ENCODE measurements at places on chromosomes 6 and 20. TPM values are rescaled to one million over a fixed set of nuclear protein-coding genes. Genes with fewer than 3 reads are reported as not detected.

DNA sequence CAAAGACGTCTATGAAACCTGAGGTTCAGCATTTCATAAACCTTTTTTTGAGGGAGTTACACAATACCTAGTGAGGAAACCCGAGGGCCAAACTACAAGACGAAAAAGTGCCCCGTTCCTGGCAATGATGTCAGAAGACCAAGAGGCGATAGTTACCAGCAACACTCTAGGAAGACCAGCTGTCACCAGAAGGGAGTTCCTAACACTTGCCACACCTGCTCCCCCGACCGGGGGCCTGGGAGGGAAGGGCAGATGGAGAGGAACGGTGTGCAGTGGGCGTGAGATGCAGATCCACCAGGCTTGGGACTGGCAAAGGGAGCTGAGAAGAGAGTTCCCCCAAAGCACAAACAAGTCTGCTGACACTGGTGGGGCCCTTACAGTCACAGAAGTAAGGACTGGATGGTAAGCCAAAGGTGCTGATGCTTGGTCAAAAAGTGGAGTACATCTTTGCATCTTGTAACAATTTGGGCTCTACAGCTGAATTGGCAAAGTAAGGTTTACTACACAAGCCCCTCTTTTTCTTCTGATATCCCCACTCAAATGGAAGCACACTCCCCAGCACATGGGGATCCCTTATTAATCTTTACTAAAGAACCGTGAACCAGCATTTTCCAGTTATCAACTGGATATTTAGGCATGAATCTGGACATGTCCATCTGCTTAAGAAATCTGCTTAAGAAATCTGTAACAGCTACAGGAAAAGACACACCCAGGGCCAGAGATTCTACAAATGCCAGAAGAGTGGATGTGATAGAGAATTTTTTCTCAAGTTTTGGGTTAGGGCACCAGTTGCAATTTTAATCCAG lies 38.5 kb downstream of the PANK2 start:
- no peak for DNase-seq

BEND6 gene
- not detected for total RNA-seq

GRCh38 chr6:161035182-161035980 lies 43.8 kb downstream of the MAP3K4 start:
- no peak for DNase-seq

RGS17 gene
- 0.19 TPM for total RNA-seq

GRCh38 chr20:44422083-44422482 lies 53.6 kb upstream of the TTPAL start:
- no peak for DNase-seq

HLA-DQA2 gene
- 0.91 TPM for total RNA-seq

HAO1 gene
- not detected for total RNA-seq

GRCh38 chr6:160063771-160064413 lies 57.7 kb upstream of the SLC22A1 start:
- DNase-seq = no peak

POU3F2 gene
- not detected for total RNA-seq

DNA sequence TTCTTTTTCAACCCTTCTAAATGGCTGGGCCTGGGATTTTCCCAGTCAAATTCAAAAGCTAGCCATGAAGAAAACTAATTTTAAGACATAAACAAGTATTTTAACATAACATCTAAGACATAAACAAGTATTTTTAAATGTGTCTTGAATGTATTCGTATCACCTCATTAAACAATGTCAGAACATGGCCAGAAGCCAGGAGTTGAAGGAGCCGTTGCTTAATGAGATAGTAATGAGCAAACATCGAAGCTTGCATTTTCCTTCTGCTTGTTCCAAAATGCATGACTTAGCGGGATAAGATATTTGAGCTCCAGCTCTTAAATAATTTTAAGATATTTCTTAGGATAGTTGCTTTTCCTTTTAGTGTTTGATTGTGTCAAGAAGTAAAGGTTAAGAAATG lies 4.2 kb upstream of the RNF182 start:
- DNase-seq = no peak

CCN6 gene
- not detected for total RNA-seq

- DNase-seq = no peak
Measured at GRCh38 chr20:46435146-46435545, 28.7 kb upstream of the ELMO2 start.

SAMD5 gene
- 9.7 TPM for total RNA-seq

DNA sequence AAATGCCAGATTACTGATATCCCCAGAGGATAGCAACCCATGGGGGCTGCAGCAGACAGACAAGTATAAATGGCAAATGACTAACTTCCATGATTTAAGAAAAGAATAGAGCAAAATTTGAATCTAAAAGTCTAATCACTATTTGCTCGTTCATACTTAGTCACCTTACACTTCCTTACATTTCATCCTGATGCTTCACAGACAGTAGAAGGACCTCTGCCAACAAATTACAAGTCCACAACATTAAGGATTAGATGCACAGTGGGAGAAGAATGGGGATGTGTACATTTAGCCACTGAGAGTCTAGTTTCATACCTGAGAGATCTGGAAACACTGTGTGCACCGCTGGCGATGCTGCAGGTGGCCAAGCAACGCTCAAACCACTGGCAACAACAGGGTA lies 72.4 kb downstream of the FYN start:
- DNase-seq = no peak

GRCh38 chr20:48844996-48845395 lies 17.2 kb upstream of the PREX1 start:
- no peak for DNase-seq

GRCh38 chr20:60266177-60266823 lies 308.1 kb downstream of the CDH26 start:
- no peak for DNase-seq

CD40 gene
- total RNA-seq = 14.3 TPM

DNA sequence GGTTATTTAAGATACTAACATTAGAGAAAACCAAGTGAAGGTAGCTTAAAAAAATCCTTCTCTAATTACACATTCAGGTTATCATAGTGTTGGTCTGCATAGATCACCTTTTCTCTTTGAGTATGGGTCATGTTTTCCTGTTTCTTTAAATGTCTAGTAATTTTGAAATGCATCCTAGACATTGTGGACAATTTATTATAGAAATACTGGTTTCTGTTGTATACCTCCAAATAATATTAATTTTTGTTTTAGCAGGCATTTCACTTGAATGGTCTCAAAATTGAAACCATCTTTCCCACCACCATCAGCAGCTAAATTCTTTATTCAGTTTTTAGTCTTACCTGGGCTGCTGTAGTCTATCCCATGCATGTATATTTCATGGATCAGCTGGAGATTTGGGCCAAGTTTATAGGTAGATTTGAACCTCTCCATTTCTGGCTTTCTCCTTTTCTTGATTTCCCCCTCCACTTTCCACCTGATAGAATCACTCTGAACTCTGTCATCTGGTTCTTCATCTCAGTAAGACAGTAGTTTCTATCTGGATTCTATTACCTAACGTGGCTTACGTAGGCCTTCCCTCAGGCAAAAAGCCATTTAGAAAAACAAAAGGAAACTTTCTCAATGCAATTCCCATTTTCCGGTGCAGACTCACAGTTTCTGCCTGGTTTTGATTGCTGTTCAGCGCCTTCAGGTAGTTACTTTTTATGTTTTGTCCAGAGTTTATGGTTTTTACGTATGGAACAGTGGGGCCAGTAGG lies 52.3 kb downstream of the ZFAND3 start:
- DNase-seq = no peak

DNA sequence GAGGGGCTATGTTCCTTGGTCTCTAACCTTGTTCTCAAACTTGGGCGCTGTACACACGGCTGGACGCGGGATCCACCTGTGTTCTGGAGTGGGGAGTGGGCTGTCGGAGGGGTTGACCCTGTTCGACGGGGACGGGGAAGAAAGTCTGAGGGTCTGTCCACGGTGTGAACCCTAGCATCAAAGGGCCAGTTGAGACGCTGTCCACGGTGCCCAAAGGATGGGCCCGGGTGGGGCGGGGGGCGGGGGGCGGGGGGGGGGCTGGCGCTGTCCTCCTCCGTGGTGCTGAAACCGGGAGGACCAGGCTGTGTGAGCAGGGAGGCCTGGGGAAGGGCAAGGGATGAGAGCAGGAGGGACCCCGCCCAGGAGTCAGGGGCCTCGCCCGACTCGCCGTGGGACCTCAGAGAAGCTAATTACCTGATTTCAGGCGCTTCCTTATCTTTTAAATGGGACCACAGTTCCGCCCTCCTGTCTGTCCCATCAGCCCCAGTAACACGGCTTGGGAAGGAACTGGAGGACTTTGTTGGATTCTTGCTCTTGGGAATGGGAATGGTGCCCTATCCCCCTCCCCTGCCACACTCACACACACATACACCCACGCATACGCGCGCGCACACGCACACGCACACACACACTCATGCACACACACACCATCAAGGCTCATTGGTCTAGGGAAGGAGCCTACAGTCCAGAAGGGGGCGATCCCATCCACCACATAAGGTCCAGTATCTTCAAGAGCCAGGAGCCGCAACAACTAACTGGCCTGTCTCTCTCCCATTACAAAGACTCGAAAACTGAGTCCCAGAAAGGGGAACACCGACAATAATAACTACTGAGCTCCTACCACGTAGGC lies 1.0 kb upstream of the VSTM2L start:
- no peak for DNase-seq

DNA sequence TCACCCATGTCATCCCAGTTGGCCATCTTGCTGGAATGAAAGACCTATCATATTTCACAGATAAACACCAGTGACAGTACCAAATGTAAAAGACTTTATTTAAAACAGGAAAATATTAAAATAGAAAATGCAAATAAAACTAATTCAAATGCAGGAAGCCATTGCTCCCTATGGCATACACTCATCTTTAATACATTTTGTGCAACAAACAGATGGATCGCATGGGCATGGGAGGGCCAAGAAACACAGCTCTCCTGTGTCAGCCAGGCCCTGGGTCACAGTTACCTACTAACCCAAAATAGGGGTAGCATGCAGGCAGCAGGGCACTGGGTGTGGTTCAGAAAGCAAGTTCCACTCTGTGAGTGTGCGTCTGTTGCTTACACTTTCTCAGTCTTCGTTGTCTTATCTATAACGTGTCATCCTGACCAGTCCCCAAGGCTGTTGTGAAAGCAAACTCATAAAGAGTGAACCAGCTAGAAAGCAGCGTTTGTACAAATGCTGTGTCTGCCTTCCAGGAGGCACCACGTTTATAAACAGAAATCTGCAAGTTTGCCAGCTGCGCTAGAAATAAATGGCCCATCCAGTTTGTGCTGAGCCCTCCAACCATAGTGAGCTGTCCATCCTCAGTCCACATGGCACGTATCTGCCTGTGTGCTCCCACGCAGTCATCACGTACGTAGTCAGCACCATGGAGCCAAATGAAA lies 180.5 kb downstream of the SYNDIG1 start:
- DNase-seq = no peak

CTAGE9 gene
- total RNA-seq = not detected

DNA sequence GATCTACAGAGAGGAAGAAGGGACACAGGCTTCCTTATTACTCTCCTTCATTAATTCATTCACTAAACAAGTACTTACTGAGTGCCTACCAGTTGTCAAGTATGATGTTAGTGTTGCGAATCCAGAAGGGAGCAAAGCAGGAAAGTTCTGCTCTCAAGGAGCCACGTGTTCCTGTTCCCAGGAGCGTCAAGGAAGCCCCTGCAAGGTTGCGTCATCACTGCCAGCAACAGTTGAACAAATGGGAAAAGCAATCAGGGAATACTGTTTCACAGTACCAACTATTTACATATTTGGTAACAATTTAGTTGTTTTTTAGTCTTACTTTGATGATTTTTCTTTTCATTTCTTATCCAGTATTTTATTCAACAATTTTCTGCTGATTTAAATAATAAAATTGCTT lies 310.0 kb downstream of the FOXA2 start:
- no peak for DNase-seq

DNA sequence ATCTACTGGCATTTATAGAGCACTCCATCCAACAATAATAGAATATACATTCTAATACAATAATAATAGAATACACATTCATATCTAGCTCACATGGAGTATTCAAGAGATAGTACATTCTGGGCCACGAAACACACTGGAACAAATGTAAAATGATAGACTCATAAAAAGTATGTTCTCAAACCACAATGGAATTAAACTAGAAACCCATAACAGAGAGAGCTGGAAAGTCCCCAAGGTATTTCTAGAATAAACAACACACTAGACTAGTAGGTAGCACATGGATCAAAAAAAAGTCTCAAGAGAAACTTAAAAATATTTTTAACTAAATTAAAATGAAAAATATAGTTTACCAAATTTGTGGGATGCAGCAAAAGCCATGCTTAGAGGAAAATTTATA lies 9.1 kb upstream of the TP53TG5 start:
- DNase-seq = no peak

- no peak for DNase-seq
Measured at GRCh38 chr20:13105864-13106457, 97.2 kb downstream of the SPTLC3 start.

DNA sequence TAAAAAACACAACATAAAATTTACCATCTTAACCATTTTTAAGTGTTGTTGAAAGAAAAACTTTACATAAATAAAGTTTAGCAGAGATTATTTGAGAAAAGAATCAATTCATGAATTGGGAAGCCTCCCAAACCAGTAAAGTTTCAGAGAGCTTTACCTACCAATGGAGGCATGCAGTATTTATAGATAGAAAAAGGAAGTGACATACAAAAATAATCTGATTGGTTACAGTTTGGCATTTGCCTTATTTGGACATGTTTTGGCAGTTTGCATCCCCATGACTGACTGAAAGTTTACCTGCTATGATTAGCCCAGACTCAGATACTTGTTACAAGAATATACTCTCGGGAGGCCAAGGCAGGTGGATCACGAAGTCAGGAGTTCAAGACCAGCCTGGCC lies 3.7 kb upstream of the CMTR1 start:
- DNase-seq = no peak

ZFP57 gene
- 2.4 TPM for total RNA-seq

GRCh38 chr6:129685662-129686031 lies 24.3 kb downstream of the ARHGAP18 start:
- no peak for DNase-seq

GRCh38 chr6:8029243-8029870 lies 34.8 kb downstream of the BLOC1S5 start:
- no peak for DNase-seq

UBE2V1 gene
- 80.7 TPM for total RNA-seq

DNA sequence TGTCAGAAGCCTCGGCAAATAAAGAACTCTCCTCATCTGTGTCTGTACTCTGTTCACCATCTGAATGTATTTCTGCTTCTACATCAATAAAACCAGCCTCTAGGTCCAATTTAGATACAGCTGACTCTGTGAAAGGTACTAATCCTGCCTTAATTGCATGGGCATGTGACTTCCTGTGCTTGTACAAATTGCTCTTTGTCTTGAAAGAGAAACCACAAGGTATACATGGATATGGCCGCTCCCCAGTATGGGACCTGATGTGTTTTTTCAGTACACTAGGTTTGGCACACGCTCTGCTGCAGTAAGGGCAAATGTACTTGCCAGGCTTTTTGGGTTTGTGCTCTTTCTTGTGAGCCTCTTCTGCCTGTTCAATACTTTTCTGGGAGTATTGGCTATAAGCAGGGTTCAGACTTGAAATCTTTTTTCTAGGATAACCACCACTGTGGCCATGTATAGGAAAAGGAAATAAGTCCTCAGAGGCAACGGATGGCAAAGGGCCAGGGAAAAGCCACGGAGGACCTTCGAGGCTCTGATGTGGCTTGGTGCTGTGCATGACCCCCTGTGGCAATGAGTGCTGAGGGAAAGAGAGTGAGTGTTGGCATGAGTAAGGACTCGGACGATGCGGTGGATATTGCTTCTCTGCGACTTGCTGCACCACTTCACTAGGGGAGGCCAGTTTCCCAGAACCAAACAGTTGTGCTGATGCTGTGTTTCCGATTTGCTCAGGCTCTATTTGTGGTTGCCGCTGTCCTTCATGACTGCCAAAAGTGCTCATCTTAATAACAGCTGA lies 170.9 kb downstream of the HIVEP2 start:
- DNase-seq = no peak

- no peak for DNase-seq
Measured at GRCh38 chr6:51569594-51569993, 517.8 kb downstream of the PKHD1 start.

PHIP gene
- 11.5 TPM for total RNA-seq

Data from esophagus squamous epithelium (tissue), 5 donors.